ENCODE measurements at places on chromosomes 6 and 20. TPM values are rescaled to one million over a fixed set of nuclear protein-coding genes. Genes with fewer than 3 reads are reported as not detected.

TMC2 gene
- not detected for total RNA-seq

TNF gene
- not detected for total RNA-seq

MAPK13 gene
- 32.4 TPM for total RNA-seq

FAM120B gene
- 29.6 TPM for total RNA-seq

HCK gene
- 0.24 TPM for total RNA-seq

FOXQ1 gene
- 20.7 TPM for total RNA-seq

SOX18 gene
- total RNA-seq, result 2.8 TPM

CAPN11 gene
- 1.2 TPM for total RNA-seq

GABRR1 gene
- total RNA-seq, result 0.47 TPM

TFB1M gene
- total RNA-seq, result 36.8 TPM

PPP1R16B gene
- total RNA-seq, result 18.0 TPM

EYS gene
- 0.44 TPM for total RNA-seq

HLA-DQB2 gene
- total RNA-seq, result not detected

HLA-DQA2 gene
- total RNA-seq, result not detected

DEFB124 gene
- total RNA-seq, result not detected

- DNase-seq, result no peak
Observed at GRCh38 chr6:149140137-149140909, 177.2 kb upstream of the TAB2 start.

DNA sequence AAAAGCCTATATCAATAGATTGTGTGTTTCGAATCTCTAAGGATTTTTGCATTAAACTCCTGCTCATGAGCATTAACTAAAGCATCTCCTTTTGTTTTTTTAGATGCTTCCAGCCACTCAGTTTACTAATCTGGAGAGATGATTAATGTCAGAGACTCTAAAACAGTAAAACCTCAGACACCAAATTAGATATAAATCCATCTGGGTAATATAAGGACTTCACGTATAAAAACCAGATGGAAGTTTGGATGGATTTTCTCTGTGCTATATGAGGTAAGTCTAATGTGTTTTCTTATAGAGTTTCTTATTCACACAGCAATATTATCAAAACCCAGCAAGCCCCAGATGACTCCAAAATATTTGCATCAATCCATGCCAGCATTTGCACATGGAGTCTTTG is 137.2 kb downstream of the SYNE1 start:
- DNase-seq, result no peak

DNA sequence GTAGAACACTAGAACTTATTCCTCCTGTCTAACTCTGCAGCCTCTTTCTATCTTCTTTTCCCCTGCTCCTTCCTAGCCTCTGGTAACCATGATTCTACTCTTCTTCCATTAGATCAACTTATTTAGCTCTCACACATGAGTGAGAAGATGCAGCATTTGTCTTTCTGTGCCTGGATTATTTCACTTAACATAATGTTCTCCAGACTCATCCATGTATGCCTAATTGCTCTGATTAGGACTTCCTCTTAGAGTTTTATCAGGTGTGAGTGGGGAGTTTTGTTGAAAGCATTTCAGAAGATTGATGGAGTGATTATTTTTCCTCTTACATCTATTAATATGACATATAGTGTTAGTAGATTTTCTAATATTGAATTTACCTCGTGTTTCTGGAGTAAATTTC is 140.4 kb downstream of the CDKAL1 start:
- no peak for DNase-seq

DNA sequence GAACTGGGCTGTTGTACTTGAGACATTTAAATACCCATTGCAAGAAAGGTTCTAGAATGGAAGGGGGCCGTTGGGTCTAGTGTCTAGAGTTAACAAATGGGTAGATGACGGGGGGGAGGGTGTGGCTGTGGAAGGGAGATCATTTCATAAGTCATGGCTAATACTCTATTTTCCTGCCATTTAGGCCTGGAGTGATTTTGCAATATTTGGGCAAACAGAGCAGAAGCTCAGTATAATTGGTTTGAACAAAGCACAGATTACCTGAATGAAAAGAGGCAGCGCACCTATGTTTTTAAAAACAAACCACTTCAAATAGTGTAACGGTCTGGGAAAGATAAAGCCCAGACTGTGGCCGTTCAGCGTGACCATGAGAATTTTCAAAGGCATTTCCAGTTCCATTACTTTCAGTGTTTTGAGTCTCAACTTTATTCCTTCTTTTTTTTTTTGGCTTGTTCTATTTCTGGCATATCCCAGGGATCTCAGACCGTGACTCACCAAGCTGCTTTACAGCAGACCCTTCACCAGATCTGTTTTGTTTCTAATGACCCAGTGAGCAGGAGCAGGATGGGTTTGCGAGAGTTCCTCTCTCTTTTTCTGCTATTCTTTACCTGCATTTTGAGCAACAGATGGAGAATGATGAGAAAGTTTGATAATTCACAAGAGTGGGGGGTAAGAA is 73.7 kb downstream of the LYRM2 start:
- DNase-seq, result no peak

DNA sequence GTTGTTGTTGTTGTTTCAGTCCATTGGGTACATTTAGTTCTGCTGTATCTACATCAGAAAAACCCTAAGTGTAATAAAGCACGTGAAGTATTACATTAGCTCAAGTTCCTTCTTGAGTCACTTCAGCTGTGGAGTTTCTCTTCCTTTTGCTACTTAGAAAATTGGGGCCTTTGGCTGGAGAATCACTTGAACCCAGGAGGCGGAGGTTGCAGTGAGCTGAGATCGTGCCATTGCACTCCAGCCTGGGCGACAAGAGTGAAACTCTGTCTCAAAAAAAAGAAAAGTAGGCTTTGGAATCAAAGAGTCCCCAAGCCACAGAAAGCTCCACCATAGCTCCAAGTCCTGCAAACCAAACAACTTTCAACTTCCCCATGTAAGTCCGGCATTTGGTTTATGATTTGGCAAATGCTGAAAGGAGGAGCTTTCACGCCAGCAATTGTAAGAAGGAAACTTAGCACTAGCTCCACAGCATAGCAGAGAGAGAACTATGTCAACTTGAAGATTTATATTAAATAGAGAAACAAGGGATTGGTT is 56.5 kb upstream of the RNF144B start:
- no peak for DNase-seq

- DNase-seq, result no peak
Observed at GRCh38 chr20:17210983-17211382, 15.9 kb upstream of the PCSK2 start.

GRCh38 chr6:152982904-152983636 is at the start of gene FBXO5:
FBXO5 (minus strand) TSS chr6:152983041; CDS start chr6:152982959, 82 bp downstream.
- peak; percentile 98 for DNase-seq

- DNase-seq, result no peak
Observed at GRCh38 chr6:144646093-144647056, 361.2 kb downstream of the UTRN start.

- no peak for DNase-seq
Observed at GRCh38 chr20:57900226-57900905, 190.6 kb upstream of the PMEPA1 start.

GRCh38 chr6:20455251-20455940 is 53.7 kb downstream of the E2F3 start:
- no peak for DNase-seq

GRCh38 chr6:16352258-16352635 is 113.9 kb downstream of the GMPR start:
- DNase-seq, result peak; percentile 33

DNA sequence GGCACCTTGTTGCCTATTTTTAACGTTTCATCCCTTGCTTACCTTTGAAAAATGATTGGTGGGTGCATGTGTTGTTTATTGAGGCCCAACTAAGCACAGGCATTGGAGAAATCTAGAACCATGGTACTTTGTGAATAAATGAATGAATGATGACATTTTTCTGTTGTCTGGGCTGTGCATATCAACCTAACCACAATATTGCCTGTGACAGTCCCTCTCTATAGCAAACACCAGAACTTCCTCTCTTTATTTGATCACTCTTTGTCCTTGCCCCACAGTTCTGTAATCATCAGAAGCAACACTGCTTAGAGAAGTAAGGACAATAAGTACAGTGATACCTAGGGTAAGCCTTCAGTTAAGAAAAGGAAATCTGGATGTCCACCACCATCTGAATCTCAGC is 75.1 kb downstream of the TBC1D7 start:
- no peak for DNase-seq

DNA sequence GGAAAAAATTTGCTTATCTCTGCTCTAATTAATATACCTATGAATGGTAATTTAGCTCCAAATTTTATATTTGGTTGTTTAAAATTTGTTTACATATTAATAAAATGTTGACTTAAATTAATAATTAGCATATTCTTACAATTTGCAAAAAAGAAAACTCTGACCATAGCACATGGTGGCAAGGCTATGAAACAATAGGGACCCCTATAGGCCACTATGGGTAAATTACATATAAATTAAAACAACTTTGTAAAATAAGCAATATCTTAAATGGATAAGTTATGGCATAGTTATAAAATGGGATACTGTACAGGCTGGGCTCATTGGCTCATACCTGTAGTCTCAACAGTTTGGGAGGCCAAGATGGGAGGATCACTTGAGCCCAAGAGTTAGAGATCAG is 76.0 kb downstream of the MKKS start:
- DNase-seq, result no peak

GRCh38 chr6:134182528-134182927 is 130.1 kb upstream of the SLC2A12 start:
- DNase-seq, result peak; percentile 77

DNA sequence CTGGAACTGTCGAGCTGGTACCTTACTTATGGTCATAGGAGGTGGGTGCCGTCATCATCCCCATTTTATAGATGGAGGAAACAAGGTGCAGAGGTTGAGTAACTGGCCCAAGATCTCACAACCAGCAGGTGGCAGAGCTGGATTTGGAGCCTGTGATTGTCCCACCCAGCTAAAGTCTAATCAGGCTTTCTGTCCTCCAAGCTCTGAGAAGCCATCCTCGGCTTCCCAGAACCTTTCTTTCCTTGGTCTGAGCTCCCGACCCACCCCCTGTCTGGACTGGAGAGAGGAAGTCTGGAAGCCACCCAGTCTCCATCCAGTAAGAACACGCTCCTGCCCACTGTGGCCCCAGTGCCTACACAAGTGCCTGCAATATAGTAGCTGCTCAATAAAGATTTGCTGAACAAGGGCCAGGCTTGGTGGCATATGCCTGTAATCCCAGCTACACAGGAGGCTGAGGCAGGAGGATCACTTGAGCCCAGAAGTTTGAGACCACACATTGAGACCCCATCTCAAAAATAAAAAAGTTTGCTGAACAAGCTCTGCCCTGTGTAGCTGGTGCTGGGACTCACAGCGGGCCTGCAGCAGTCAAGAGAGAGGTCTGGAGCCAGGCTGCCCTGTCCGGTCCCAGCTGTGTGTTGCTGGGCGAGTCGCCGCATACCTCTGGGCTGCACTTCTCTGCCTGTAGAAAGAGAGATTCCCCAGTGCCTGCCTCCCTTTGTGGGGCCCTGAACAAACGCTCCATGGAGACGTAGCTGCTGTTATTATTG is 32.5 kb upstream of the DLGAP4 start:
- DNase-seq, result no peak

- peak; percentile 47 for DNase-seq
Observed at GRCh38 chr6:158756126-158756525, 63.0 kb downstream of the EZR start.

DNA sequence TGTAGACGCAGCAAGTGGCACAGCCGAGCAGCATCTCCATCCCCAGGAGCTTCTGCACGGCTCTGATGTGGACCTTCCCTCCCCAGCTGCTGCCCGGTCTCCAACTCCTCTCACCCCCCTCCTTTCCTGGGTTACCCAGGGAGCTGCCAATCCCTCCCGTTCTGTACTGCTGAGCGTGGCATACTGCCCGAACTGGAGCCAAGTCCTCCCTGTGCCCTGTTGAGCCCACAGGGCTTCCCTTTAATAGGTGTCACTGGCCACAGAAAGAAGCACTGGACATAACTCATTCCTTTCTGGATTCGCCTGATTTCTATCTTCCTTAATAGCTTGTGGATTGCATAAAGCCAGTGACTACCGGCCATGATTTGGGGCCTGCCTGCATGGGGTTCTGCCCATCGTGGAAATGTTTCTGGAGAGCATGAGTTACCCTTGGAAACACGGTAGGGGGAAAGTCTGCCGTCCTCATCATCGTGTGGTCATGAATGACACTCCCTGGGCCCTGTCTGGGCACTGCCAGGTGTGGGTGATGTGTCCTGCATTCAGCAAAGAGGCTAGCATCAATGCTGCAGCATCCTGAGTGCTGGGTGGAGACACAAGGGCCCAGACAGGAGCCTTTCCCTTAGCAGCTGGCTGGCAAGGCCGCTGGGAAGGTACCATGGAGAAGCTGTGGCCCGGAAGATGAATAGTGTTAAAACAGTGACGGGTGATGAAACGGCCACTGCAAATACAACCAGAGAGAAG is 189.7 kb downstream of the SYNDIG1 start:
- DNase-seq, result no peak

DNA sequence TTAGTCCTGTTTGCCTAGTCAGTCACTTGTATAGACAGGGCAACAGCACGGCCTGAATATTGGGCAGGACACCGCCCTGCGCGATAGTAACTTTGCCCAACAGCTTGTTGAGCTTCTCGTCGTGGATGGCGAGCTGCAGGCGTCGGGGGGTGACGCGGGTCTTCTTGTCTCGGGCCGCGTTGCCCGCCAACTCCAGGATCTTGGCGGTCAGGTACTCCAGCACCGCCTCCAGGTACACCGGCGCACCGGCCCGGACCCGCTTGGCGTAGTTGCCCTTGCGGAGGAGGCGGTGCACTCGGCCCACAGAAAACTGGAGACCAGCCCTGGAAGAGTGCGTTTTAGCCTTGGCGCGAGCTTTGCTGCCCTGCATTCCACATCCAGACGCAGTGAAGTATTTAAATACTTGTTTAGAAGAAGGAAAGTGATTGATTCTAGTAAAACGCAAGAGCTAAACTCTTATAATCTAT is 92.8 kb upstream of the BTN3A2 start:
- peak; percentile 89 for DNase-seq

DNA sequence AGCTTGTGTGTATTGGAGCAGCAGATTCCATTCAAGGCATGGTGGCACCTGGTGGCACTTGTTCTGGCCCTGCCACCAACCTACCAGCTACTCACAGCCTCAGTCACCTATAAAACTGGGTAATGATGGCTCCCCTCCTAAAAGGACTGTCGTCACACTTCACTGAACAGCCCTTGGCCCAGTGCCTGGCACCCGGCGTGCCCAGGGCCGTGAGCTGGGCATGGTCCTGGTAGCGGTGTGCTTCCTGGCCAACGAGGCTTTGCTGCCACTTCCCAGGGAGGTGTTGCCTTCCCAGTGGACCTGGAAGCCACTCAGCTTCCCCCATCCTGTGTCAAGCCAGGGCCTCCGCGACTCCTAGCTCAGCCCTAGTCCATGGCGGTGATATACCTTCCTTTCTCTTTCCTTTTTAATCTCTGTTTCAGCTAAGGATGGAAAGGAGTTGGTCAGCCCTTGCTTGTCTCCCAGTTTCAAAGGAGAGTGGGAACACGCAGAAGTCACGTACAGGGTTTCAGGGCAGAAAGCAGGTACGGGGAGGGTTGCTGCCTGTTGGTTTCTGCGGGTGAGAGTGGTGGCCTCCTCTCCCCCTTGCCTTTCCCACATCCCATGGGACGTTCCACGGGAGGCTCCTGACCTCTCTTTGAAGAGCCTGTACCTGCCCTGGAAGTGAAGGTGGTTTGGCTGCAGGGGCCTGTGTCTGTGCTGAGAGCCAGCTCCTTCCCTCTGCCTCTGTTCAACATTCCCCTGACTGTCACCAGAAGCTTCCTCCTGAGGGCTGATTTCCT is 25.5 kb downstream of the ENTPD6 start:
- peak; percentile 37 for DNase-seq

GRCh38 chr6:122752459-122752858 is 27.1 kb upstream of the FABP7 start:
- no peak for DNase-seq

Measured in endodermal cell (in vitro differentiated cells).